Astrocyte of the spinal cord (primary cell): ENCODE measurements at places on chromosomes 16 and 17.

- peak; percentile 32 for DNase-seq
These were observed 22.6 kb downstream of the LRRC36 start for GRCh38 chr16:67349172-67349571.

GRCh38 chr16:90002759-90003158, 16.5 kb downstream of the DBNDD1 start:
- DNase-seq = no peak

- DNase-seq = no peak
These were observed 3.9 kb downstream of the ABCC3 start for GRCh38 chr17:50638606-50638965.

- DNase-seq = no peak
These were observed 232.5 kb upstream of the ZFHX3 start for GRCh38 chr16:73280388-73280787.

DNA sequence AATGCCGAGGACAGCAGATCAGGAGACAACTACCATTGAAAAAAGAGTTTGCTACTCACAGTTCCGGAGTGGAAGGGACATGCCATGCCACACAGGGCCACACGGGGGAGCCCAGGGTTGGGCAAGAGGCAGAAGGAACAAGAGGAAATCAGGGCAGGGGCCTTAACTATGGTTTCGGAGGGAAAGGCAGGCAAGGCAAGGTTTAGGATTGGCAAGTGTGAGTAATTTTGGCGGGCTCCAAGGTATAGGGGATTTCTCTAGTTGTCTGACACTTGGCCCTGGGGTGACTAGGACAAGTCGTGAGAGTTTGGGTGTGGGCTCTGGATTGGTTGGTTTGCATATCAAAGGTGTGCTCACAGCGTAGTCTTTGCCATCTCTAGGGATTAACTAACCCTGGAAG, 27.0 kb upstream of the NTN1 start:
- peak; percentile 32 for DNase-seq

DNA sequence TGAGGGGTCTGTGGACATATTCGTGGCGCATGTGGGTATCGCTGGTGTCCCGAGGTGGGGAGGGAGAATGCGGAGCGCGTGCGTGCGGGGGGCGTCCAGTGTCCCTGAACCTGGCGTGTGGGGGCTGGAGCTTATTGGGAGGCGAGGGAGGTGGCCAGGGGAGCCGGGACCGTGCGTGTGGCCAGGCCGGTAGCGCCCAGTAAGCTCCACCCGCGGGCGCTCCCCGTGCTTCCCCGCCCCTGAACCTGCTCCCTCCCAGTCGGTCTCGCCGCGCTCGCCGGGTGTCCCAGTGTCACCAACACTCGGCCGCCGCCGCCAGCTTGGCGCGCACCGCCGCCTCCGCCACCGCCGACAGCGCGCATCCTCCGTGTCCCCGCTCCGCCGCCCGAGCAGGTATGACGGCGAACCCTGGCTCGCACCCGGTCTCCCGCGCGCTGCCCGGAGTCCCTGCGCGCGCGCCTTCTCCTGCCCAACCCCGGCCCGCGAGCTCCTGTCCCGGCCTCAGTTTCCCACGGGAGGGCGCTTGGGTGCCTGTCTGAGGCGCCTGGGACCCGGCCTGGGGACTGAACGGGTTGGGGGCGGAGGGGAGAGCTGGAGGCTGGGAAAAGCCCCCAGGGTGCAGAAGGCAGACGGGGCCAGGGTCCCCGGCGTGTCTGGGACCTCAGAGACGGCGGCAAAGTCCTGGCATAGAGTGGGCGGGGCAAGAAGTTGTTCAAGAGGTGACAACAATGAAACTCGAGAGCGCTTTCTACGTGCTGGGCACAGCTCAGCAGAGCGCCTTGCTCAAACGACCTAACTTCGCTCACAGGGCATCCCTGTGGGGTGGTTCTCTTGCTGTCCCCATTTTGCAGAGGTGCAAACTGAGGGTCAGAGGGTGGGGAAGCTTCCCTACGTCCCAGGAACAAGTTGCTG, at the start of gene SCNN1B:
TSS of gene SCNN1B (plus strand) at position 258 of the 912 bp plus-strand sequence. CDS start 46,298 bp downstream, outside the sequence.
- no peak for DNase-seq
